Stimulated activated CD8-positive, alpha-beta memory T cell treated with anti-CD3 and anti-CD28 coated beads, Interleukin-15, amount 100 ng/mL, for 1 hour (primary cell): ENCODE measurements at places on chromosomes 1 and 21.
A peak's percentile ranks its signal among the peaks of the same experiment; 100 is the strongest.

GRCh38 chr1:23574265-23574754, 15.0 kb upstream of the ID3 start:
- DNase-seq, result no peak

GRCh38 chr1:156689035-156689952, 12.1 kb upstream of the NES start:
- DNase-seq, result peak; percentile 60

DNA sequence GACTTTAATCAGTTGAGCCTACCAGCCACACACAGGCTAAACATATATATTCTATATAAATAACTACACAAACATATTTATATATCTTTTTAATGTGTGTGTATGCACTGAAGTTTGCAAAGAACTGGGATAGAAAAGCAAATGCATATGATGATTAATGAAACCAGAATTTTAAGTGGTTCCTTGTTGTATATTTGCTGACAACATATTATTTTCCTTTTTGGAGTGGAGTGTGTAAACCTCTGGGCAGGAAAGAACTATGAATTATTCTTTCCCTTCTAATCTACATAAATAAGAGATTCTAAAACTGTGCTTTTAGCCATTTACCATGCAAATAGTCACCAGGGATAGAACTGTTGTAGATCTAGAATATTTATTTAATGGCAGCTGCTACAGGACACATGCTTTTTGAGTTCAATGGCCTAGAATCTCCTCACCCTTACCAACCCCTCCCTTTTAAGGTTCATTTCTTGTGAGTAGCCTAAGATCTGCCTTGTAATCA, 187.6 kb downstream of the BACH1 start:
- no peak for DNase-seq

GRCh38 chr1:62439652-62440371, 3.0 kb downstream of the USP1 start:
- no peak for DNase-seq

DNA sequence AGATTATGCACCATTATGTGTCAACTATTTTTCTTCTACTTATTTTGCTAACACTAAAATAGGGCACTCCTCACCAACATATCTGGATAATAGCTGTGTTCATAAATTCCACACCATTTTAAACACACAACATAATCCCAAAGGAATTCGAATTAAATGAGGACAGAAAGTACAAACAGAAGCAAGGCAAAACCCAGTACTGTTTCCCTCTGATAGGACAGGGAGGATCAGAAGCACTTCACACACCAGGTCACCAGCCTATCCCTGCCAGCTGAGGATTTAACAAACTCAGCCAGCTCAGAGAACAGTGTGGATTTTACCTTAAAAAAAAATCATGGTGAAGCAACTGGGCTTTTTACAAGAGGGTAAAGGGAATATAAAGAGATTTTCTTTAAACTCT, 20.0 kb downstream of the CRYZ start:
- no peak for DNase-seq

DNA sequence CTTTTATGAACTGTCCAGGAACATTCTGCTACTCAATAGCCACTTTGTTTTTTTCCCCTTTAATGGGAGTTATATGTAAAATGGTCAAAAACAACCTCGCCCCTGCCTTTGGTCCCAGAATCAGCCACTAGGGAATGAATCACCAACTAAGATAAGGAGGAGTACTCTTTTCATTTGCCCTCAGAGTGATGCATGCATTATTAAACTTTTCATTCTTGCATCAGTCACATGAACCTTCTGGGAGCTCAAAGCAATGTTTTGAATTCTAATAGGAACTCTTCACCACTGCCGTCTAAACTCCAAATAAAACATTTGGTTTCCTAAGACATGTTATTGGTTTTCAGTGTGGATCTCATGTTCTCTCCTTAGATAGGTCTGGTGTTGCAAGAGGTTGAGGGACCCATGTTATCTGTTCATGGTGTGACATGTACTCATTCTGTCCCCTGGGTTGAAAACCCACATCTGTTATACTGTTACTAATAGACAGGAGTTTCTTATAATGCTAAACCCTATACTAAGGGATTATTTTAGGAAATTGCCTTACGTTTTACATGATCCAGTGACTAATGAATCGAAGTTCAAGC, 17.8 kb upstream of the HSD17B7 start:
- DNase-seq, result no peak

- DNase-seq, result no peak
Measured at GRCh38 chr21:36968414-36968813, 1.9 kb upstream of the HLCS start.

- DNase-seq, result no peak
Measured at GRCh38 chr1:247857069-247857984, at the start of gene TRIM58. TRIM58 (plus strand) TSS chr1:247857187; CDS start chr1:247857247, 60 bp downstream.

DNA sequence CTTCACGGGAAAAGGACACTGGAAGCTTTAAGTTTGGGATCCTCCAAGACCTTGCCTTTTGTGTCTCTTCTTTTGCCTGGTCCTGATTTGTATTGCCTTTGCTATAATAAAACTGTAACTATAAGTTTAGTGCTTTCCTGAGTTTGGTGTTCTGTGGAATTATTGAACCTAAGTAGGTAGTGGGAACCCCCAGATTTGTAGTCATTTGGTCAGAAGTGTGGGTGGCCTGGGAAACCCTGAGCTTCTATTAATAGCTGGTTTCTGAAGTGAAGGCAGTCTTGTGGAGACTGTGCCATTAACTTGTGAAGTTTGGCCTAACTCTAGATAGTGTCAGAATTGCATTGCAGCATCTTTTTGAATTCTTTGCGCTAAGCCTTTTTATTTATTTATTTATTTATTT, 6.8 kb upstream of the MYCL start:
- no peak for DNase-seq

GRCh38 chr1:109762039-109762585, 1.6 kb downstream of the EPS8L3 start:
- no peak for DNase-seq

DNA sequence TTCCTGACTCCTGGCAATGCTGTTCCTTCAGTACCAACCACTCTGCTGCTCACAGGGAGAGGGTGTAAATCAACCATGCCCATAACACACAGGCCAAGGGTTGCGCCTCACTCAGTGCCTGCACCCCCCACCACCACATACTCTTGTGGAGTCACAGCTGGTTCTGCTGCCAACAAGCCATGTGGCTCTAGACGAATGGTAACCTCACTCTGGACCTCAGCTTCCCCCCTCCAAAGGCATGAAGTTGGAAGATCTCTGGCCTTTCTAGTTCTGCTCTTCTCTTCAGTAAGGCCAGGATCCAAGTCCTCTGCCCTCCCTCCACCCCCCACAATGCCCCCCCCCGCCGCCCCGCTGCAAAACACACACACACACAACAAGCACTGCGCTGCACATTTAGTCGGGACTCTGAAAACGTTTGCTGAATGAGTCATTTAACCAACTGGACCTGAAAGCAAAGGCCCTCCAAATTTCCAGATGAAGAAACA, 1.7 kb upstream of the GLIS1 start:
- DNase-seq, result no peak

- DNase-seq, result no peak
Measured at GRCh38 chr1:41539999-41540398, 55.5 kb upstream of the EDN2 start.

DNA sequence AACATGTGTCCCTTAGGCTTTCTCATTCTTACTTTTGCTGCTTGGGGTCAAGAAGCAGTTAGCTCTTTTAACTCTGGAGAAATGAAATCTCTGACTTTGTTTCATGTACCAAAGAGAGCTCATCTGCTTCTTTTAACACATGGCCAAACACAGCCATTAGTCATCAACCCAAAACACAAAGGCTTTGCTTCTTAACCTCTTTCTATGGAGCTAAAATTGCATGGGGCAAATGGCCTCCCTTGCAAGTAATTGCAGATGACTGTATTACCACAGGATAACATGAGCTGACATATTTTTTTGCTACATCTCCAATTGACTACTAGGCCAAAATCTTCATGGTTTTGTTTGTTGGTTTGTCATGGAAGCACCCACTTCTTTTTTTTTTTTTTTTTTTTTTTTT, 300.9 kb downstream of the BRINP3 start:
- no peak for DNase-seq

- DNase-seq, result no peak
Measured at GRCh38 chr1:210232511-210233215, at the start of gene SERTAD4. SERTAD4 (plus strand) TSS chr1:210232796; CDS start chr1:210237961, 5,165 bp downstream.

GRCh38 chr1:24609949-24610517, 33.1 kb upstream of the SRRM1 start:
- DNase-seq, result no peak

DNA sequence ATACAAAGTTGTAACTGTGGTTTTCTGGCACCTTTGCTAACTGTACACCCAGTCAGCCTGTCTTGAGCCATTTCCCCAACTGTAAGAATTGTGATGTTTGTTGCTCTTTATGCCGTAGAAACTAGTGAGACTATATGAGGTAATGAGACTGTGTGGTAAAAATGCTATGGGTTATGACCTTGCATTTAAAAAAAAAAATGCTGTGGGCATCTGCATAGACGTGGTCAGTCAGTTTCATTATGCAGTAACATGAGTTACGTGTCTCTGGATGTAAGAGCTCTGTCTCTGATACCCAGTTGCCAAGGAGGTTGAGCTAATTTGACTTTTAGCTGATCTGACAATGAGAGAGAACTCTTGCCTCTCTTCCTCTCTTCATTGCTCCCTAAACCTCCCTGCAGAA, 80.6 kb upstream of the LAMC2 start:
- no peak for DNase-seq

DNA sequence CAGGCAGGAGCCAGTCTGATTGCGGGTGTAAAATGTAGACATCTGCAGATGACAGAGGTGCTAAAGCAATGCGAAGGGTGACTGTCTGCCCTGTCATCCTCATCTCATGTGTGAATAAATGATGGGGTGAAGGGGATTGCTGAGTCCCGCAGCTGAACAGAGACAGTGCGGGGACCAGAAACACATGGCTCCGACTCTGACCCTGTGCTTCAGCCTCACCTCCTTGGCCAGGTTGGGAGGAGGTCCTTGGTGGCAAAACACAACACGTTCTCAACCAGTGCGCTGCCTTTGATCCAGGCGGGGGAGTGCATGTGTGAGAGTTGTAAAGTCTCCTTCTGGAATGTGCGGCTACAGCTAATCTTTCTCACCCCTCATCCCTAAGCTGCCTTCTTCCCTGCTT, 32.0 kb upstream of the TTC22 start:
- no peak for DNase-seq

DNA sequence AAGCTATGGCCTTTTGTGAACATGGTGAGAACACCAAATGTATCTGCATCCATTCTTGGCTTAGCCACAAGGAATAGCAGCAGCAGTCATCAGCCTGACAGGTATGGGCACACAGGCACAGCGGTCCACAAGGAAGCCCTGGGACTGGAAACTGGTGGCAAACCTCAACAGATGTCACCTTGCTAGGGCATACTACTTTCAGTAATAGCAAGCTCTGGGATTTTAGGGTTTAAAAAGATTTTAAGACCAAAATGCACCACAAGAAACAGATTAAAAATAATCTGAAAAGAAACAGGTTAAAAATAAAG, 9.7 kb upstream of the CADM3 start:
- DNase-seq, result no peak

DNA sequence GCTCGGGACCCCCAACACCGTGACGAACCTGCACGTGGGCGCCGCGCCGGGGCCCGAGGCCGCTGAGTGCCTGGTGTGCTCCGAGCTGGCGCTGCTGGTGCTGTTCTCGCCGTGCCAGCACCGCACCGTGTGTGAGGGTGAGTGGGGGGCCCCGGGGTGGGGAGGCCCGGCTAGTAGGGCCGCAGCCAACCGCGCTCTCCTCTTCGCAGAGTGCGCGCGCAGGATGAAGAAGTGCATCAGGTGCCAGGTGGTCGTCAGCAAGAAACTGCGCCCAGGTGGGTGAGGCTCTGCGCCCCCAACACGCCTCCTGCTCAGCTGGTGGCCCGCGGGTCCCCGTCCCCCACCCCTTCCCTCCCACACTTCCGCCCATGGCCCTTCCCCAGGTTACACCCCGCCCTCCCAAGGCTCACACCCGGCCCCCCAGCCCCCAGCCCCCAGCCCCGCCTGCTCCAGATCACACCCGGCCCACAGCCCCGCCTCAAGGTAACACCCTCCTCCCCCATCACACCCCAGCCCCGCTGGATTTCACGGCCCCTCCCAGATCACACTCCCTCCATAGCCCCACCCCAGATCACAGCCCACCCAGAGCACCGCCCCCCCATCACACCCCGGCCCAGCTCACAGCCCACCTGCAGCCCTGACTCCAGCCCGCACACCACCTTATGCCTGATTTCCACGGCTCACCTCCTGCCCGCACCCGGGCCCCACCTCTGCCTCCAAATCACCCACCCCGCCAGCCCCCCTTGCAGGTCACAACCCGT, 2.4 kb upstream of the MMP23B start:
- DNase-seq, result peak; percentile 48

- DNase-seq, result no peak
Measured at GRCh38 chr1:181257117-181257516, 168.6 kb downstream of the IER5 start.

DNA sequence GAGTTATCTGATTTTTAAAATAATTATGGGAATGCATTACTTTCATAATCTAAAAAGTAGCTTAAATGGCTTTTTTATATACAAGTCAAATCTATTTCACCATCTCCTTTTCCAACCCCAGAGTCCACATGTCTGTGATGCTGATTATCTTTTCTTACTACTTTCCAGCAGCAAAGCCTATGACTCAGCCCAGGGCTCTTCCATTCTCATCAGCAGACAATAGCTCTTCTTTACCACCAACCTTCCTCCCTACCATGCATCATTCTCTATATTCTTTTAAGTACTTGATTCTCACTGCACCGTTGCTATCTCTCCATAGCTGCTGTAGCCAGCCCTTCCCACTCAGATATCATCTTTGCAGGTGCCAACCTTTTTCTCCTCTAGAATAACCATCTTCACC, 61.3 kb downstream of the OVGP1 start:
- no peak for DNase-seq

GRCh38 chr1:29861922-29862321, 625.6 kb downstream of the PTPRU start:
- DNase-seq, result no peak

- no peak for DNase-seq
Measured at GRCh38 chr21:45940621-45941337, 40.8 kb upstream of the COL6A1 start.

DNA sequence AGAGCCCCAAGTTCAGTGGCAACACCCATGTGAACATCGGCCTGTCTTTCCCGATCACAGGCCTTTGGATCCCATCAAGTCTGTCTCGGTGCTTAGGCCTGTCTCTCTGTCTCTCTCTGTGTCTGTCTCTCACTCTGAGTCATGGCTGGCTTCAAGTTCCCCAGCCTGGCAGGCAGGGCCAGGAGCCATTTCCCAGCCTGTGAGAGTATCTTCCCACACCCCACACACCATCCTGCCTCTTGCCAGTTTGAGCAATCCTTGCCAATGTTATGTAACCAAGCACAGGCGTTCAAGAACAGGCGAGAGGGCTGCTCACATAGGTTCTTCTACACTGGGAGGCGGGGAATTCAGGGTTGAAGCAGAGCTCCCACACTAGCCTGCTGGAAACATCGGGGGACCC, 70.0 kb upstream of the TMEM51 start:
- no peak for DNase-seq

- DNase-seq, result no peak
Measured at GRCh38 chr1:6006882-6007281, 14.7 kb upstream of the NPHP4 start.

GRCh38 chr21:43191521-43191920, 22.7 kb downstream of the CRYAA start:
- DNase-seq, result no peak
